ENCODE measurements at places on chromosomes 2 and 18.

- no peak for DNase-seq
These were observed 10.4 kb upstream of the ARID5A start for GRCh38 chr2:96526101-96526591.

DNA sequence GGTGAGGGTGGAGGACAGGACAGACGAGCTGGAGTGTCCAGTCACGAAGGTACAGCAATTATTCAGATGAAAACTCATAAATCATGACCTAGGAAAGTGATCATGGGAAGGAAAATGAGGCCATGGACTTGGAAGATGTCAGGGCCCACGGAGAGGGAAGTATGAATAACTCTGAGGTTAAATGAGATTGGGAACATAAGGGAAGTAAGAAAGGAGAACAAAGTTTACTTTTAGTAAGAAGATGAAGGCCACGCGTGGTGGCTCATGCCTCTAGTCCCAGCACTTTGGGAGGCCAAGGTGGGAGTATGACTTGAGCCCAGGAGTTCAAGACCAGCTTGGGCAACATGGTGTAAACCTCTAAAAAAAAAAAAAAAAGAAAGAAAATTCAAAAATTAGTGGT, 56.2 kb downstream of the AQP4 start:
- no peak for DNase-seq

- DNase-seq: no peak
These were observed 1612.6 kb upstream of the CELF4 start for GRCh38 chr18:39178166-39178565.

DNA sequence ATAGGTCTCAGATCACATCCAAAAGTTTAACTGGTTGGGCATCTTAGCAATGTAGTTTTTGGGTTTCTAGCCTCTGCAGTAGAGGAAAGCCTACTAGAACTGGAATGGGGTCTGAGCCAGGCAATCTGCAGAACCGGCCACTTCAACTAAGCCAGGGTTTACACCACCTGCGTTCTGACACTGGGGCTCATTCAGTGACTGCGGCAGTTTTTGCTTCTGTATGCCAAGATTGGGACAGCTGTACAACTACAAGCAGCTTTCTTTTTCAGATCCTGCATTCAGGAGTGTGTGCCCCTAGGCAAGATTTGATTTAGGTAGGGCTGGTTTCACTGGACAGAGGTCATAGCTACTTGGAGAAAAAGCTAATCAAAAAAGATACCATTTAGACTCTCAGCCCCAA, 43.7 kb upstream of the IGFBP5 start:
- DNase-seq: no peak

GRCh38 chr2:186913870-186914269, 64.9 kb upstream of the ZSWIM2 start:
- DNase-seq: no peak

GRCh38 chr2:239285071-239285931, 115.5 kb downstream of the HDAC4 start:
- DNase-seq: no peak

- no peak for DNase-seq
These were observed 110.7 kb upstream of the HNRNPA3 start for GRCh38 chr2:177101930-177102329.

- no peak for DNase-seq
These were observed 81.1 kb downstream of the LPIN1 start for GRCh38 chr2:11827547-11827946.

- no peak for DNase-seq
These were observed 100.3 kb upstream of the TMEM18 start for GRCh38 chr2:777546-777945.

GRCh38 chr2:28356095-28356911, 36.4 kb upstream of the FOSL2 start:
- peak; percentile 29 for DNase-seq

DNA sequence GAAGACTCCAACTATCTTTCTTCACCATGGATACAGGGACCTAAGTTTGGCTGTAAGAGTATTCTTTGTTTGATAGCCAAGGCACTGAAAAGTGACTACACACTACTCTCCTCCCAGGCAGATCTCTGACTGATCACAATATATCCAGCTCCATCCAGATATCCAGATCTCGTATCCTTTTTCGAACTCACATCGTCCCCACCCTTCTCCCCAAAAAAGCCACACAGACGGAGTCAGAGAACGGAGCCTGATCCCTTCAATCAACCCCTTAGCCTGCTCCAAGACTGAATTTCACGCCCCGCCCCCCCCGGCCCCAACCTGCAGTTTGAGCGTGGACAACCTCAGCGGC, 533 bp downstream of the DHX57 start:
- no peak for DNase-seq

DNA sequence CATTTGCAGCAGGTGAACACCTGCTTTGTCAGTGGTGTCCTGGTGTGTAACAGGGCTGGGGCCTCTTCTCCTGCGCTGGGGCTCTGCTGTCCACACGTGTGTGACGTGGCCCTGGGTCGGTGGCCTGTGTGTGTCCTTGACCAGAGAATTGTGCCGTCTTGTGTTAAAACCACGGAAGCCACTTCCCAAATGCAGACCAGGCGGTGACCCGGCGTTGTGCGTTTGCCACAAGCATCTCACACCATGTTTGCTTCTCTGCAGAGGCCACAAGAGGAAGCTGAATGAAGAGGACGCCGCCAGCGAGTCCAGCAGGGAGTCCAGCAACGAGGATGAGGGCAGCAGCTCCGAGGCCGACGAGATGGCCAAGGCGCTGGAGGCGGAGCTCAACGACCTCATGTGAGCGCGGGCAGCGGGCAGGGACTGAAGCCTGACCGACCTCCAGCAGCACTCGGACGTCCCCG, 44.3 kb upstream of the KCNG2 start:
- DNase-seq: no peak

DNA sequence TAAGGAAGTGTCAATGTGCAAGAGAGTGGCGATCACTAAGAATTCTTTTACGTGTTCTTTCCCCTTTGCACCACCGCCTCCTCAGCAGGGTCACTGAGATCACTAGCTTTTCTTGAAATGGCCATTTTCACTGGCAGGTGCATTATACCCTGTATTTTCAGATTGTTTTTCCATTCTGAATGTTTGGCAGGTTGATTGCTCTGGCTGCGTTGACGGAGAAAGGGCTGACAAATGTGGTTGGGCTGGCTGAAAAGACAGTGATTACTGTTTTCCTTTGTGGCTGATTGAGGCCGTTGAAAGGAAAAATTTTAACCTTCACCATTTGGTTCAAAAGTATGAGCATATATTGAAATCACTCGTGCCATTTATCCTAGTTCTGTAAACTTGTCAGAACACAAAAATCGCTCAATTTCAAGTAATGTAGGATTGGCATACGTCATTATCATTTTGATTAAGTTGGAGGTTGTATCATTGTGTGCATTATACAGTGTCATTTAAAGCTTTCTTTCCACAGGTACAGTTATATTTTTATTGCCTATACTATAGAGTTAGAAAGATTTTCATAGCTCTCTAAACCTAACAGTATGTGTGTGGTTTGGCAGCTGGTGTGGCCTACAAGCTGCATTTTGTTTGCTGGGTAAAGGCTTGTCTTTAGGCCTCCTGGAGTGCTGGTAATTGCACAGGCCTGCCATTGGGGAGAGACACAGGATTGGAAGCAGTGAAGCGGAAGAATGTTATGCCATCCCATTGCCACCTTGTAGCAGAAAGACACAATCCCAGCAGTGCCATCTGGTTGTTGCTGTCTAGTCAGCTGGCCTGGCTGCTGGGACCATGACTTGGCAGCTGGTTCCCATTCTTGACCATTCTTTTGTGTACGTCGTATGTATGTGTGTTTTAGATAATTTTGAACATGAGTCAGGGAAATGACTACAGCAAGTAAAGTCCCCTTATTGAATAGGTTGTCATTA, 36.7 kb downstream of the DYNC1I2 start:
- no peak for DNase-seq

DNA sequence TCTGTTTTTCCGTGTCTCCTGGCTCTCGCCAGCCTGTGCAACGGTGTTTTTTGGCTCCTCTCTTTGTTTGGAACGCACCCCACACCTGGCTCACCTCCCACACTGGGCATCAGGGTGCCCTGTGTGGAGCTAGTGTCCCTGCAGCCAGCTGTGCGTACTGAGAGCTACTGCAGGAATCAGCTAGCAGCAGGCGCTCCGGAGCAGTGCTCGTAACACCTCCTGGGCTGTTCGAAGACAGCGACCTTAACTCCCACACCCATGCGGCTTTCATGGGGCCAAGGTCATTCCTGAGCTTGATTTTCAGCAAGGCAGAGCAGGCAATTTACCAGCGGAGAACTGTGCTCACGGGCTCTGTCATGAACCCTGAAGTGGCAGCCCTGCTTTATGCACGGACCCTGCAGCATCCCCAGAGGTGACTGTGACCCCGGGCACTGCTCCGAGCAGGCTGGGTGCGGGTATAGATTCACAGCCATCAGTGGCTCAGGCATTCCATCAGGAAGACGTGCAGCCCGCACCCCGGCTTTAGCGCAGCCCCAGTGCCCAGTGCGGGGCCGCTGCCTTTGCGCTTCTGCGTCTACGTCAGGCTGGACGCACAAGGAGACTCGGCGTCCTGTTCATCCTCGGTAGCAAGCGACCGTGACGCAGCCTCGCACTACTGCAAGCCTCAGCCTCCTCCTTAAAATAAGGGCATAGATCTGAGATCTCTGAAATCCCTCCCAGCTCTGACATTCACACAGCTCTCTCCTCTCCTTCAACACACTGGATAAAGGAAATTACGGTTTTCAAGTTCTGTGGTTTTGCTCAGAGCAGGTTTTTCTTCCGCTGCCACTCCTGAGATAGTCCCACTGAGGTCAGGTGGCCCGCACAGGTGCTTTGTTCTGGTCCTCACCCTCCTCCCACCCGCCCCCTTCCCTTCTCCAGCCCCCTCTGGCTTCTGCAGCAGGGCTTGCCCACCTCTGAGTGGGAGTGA, 58.2 kb downstream of the ADI1 start:
- DNase-seq: no peak

DNA sequence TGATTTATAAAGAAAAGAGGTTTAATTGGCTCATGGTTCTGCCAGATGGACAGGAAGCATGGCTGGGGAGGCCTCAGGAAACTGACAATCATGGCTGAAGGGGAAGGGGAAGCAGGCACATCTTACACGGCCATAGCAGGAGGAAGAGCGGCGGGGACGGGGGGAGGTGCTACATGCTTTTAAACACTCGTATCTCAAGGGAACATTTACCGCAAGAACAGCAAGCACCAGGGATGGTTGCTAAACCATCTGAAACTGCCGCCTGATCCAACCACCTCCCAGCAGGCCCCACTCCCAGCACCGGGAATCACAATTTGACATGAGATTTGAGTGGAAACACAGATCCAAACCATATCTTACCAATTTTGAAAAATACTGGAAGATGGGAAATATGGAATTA, 362.8 kb downstream of the FBXO15 start:
- DNase-seq: no peak

DNA sequence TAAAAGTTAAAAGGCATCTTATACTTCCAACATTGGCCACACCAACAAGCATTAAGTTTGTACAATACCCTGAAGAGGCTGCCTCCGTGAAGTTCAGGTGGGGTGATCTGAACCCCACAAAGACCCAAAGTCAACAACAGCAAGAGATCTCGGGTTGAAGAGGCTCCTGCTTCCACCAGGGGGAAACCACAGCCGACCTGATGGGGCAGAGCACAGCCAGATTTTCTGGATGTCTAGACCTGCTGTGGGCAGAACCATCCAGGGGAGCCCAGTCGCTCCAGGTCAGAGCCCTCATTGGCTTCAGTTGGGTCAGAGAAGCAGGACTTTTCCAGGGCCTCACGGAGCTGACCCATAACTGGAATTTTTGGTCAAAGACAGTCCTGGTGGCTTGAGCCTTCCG, 66.5 kb upstream of the ACKR3 start:
- no peak for DNase-seq

GRCh38 chr2:208013285-208014178, 11.8 kb downstream of the PLEKHM3 start:
- DNase-seq: no peak

GRCh38 chr18:3115447-3116030, 102.6 kb upstream of the LPIN2 start:
- DNase-seq: no peak
